Mesenchymal stem cell (in vitro differentiated cells and primary cell): ENCODE measurements at places on chromosomes 3 and 15.

DNA sequence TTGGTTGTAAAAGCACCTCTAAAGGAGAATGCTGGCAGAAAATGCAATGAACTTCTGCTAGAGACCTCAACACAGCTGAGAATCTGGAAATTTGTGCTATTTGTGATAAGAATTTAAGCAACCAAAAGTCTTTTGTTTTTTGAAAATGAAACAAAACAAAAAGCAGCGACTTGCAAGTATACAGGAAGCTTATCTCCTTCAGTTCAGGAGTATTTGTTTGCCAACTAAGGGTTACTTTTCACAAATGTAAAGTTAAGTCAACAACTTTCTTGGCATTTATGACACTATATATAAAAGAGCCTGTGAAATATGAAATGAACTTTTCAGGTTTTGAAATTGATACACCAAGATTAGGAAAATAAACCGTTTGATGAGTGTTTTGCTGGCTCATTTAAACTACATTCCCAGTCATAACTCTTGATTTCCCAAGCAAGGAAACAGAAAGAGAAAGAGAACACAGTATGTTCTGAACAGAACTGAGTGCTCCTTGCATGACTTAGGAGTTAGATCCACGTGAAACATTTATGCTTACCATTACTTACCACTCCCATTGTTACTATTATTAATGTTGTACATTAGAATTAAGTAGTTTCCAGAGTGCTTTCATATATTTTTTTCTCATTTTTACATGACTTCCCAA, 92.3 kb upstream of the COL8A1 start:
- DNase-seq = peak; percentile 59

GRCh38 chr15:90240856-90241255, 6.8 kb downstream of the GDPGP1 start:
- no peak for DNase-seq

DNA sequence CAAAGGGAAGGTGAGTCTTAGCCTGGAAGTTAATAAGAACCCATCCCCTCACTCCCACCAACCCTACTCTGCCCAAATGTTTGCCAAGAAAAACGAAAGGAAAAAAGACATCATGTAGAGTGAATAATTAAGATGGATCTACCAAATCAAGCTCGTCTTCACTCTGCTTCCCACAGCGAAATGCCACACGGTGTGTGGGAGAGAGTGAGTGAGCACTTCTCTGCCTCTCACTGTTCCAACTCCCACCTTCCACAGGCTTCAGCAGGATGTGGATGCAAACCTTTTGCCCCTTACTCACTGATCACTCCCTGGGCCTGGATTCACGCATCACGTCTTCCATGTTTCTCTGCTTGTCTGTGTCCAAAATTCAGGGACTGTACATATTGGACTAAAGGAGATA, 85.4 kb downstream of the WDR76 start:
- no peak for DNase-seq

- DNase-seq = no peak
Measured at GRCh38 chr3:146569314-146569713, 24.9 kb upstream of the PLSCR1 start.

GRCh38 chr15:89122505-89123180, 34.4 kb downstream of the ABHD2 start:
- DNase-seq = no peak

DNA sequence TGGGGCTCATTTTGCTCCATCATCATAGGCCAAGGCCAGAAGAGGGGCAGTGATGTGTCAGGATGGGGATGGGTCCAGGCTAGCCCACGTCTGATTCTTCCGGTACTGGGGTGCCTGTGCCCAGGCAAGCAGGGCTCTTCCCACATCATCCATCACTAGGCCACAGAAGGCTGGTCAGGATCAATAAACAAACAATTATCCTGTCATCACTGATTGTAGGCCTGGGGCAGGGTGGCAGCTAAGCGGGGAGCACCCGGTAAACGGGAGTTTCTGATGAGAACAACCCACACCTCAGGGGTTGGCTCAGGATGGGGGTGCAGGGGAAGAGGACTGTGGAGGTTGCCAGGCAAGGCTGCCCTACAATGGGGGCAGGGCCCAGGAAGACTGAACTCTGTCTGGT, 18.1 kb upstream of the CACNA2D2 start:
- no peak for DNase-seq

- no peak for DNase-seq
Measured at GRCh38 chr15:85661859-85662258, 132.9 kb downstream of the KLHL25 start.

DNA sequence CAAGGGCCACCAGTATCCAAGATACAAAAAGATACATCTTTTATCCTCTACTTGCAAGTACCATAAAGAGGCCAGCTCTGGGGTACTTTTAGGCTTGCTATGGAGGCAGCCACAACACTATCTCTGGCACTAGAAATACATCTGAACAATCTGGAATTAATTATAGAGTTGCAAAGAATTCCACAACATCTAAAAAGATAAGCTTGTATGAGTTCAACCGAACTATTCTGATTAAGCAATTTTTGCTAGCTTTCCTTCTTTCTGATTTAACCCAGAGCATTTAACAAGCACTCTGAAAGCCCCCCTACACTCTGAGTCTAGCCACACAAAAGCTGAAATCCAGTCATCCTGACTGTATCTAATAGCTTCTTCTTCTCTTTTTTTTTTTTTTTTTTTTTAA, 95.4 kb downstream of the FRMD5 start:
- no peak for DNase-seq

- DNase-seq = no peak
Measured at GRCh38 chr15:57566834-57567233, 24.9 kb upstream of the MYZAP start.

DNA sequence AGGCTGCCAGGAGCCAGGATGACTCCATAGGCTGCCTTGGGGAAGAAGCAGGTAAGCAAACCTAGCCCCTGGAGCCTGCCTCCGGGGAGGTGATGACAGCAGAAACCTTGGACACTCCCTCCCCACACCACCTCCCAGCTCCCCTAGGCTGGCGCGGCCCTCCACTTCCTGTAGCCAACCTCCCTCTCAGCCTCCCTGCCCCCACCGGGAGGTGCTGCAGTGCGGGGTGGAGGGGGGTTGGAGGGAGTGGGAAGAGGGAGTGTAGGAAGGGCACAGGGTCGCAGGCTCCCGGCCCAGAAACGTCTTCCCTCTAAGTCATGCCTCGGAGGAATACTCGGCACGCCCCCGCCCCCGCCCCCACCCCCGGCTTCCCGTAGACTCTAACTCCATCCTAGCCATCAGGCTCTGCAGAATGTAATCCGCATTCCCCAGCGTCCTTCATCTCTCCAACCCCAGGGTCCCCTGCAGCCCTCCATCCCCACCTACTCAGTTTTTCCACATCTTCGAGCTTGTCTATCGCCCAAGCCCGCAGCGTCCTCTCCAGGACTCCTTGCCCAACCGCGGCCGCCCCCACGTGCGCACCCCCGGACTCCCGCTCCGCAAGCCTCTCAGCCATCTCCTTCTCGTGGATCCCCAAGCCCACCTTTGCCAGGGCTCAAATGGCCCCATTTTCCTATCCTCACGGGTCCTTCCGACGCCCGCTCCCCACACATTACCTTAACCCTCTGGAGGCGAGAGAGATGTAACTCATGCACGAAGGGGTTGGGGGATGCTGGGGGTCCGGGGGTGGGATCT, 528 bp downstream of the LPCAT4 start:
- DNase-seq = peak; percentile 49

DNA sequence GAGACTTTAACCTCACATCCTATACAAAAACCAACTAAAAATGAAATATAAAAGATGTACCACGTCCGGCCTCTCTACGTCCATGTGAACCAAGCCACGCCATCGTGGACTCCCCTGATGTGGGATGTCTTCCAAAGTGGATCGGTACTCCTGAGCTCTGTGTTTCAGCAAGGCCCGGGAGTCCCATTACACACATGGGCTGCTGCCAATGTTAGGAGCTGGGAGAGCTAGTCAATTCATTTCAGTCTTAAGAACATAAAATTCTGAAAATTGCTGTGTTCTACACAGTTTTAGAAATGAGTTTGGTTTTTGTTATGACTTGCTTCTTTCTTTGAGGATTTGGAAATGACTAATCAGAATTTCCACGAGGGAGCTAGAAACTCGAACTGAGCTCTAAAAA, 131.0 kb downstream of the GABRG3 start:
- DNase-seq = no peak

DNA sequence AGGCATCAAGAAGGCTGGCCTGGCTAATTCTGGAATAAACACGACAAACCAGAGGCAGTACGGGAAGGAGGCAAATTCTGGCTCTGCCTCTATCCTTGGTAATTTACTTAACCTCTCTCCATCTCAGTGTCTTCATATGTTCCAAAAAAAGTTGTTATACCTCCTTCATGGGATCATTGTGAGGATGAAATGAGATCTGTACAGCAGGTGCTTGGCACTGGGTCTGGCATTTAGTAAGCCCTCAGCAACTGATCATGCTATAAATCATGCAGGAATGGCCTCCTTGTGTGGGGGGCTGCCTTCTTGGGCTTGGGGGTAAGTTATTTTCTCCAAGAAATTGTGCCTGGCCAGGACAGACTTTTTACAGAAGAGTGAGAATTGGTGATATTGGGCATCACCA, 38.3 kb upstream of the TRA2B start:
- DNase-seq = no peak

GRCh38 chr15:100134586-100134985, 207.2 kb downstream of the ADAMTS17 start:
- DNase-seq = no peak

GRCh38 chr15:68725736-68726135, 95.0 kb downstream of the ANP32A start:
- peak; percentile 15 for DNase-seq

- DNase-seq = no peak
Measured at GRCh38 chr3:175896655-175897054, 1037.5 kb downstream of the NAALADL2 start.
